ENCODE measurements at places on chromosomes 7 and 10. TPM values are rescaled to one million over a fixed set of nuclear protein-coding genes. Genes with fewer than 3 reads are reported as not detected.

The SLC18A3 gene
- polyA plus RNA-seq: 1.7 TPM

The OR13A1 gene
- polyA plus RNA-seq: not detected

The TMEM176A gene
- polyA plus RNA-seq: not detected

The C10orf53 gene
- not detected for polyA plus RNA-seq

The RELN gene
- polyA plus RNA-seq: 0.02 TPM

The EMX2 gene
- polyA plus RNA-seq: not detected

The CACNB2 gene
- polyA plus RNA-seq: 0.75 TPM
